ENCODE measurements at places on chromosomes 3 and 15. TPM values are rescaled to one million over a fixed set of nuclear protein-coding genes. Genes with fewer than 3 reads are reported as not detected.

Gene GYG1
- total RNA-seq: 9.9 TPM

Gene NECTIN3
- total RNA-seq: 12.8 TPM

Gene SLC9C1
- total RNA-seq: not detected

Gene MYLK
- 8.7 TPM for total RNA-seq

Gene COL8A1
- 3.8 TPM for total RNA-seq

Gene FANCD2OS
- not detected for total RNA-seq

Gene SOX14
- total RNA-seq: not detected

GRCh38 chr3:193174140-193174539 lies 66.9 kb upstream of the PLAAT1 start:
- no peak for DNase-seq

GRCh38 chr3:195207731-195208130 lies 63.2 kb downstream of the XXYLT1 start:
- DNase-seq: no peak

DNA sequence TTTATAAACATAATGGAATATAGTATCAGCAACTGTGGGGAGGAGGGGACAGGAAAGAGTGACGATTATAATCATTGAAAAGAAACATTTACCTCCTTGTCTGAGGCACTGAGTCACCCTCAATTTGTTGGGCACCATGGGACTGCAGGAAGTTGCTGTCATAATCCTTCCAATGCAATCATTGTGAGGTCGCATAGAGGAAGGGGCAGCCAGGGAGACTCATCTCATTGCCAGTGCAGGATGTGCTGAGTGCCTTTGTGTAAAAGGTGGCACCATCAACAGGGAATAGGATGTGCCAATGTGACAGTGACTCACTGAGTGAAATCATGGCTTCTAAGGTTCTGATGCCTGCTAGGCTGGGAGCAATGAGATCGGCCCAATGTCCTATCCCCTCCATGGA lies 300.4 kb upstream of the ADAMTS9 start:
- DNase-seq: no peak

DNA sequence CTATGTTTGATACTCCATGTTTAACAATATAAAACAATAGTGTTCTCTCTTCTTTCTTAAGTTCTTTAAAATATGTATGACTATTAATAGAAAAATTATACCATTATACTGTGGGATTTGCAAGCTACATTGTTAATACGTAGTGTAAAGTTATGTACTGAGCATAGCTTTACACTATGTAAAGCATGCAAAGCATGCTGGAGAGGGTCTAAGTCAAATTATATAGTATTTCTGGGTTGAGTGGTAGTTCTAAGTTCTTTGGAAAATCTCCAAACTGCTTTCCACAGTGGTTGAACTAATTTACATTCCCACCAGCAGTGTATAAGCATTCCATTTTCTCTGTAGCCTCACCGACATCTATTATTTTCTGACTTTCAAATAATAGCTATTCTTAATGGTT lies 253.0 kb downstream of the RAP2B start:
- no peak for DNase-seq

DNA sequence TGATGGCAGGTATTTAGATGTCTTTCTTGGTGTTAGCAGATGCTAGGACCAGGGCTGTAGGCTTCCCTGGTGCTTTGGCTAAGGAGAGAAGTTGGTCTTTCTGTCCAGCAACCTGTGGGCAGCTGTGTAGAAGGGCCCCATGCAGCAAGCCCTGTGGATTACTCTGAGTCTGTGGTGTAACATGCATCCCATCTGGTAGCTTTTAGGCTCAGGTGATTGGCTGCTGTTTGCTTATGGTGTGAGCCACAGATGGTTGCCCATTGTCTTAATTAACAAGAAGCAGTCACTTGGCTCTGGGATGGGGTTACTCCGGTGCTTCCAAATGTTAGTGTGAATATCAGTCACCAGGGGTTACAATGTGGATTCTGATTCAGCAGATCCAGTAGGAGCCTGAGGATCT lies 368.6 kb upstream of the C2CD4B start:
- DNase-seq: no peak

GRCh38 chr3:48407542-48408099 lies 22.3 kb downstream of the PLXNB1 start:
- no peak for DNase-seq

DNA sequence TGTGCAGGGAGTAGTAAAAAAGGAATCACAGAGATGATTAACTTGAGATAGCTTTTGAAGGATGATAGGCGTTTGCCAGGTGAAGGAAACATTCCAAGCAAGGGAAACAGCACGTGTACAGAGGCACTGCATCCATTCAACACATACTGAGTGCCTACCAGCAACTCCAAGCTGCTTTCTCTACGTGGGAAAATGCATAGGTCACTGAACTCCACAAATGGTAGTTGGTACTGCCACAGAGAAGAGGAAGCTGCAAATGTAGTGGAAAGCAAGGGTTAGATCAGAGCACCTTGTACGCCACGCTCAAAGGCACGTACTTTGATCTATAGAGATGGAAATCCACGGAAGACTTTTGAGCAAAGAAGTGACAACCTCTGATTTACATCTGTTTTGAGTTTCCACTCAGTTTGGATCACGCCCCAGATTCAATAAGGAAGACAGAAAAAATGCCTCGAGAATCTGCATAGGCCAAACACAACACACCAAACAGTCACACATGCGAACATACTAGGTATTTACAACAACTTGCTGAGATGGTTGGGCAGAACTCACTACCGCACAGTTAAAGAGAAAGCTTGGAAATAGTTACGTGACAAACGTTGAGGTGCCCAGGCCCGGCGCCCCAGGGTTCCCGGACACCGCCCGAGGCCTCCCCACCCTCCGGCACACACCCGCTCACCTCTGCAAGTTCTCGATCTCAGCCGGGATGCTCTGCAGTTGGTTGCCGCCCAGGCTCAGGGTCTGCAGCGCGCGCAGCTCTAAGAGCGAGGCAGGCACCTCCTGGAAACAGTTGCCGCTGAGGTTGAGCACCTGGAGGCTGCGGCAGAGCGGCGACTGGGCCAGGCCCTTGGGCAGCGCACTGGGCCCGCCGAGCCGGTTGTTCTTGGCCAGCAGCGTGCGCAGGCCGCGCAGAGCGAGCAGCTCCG lies 826 bp downstream of the LRRC58 start:
- DNase-seq: peak; percentile 32

GRCh38 chr15:25930931-25931330 lies 67.8 kb upstream of the ATP10A start:
- DNase-seq: no peak

GRCh38 chr3:101803173-101803782 lies 24.3 kb downstream of the NXPE3 start:
- peak; percentile 85 for DNase-seq

- peak; percentile 62 for DNase-seq
Observed at GRCh38 chr3:194450341-194450740, 36.5 kb downstream of the ATP13A3 start.

GRCh38 chr15:99467853-99468464 lies 97.8 kb upstream of the MEF2A start:
- DNase-seq: peak; percentile 12

GRCh38 chr3:170651260-170651845 lies 65.5 kb upstream of the SLC7A14 start:
- peak; percentile 10 for DNase-seq

DNA sequence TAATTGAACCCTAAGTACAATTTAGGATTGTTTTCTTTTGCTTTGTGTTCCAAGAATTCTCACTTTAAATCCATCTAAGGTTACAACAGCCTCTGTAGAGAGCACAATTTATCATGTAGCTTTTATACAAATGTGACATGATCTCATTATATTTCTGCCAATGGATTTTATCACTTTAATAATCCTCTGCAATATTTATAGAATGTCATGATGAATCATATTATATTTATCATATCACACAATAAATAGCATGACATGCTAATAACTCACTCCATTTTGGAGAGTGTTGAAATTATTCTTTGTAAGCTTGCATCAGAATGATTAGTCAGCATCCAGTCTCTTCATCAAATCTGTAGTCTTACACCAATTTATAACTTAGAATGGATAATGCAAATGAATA lies 280.6 kb upstream of the ZNF717 start:
- peak; percentile 76 for DNase-seq

DNA sequence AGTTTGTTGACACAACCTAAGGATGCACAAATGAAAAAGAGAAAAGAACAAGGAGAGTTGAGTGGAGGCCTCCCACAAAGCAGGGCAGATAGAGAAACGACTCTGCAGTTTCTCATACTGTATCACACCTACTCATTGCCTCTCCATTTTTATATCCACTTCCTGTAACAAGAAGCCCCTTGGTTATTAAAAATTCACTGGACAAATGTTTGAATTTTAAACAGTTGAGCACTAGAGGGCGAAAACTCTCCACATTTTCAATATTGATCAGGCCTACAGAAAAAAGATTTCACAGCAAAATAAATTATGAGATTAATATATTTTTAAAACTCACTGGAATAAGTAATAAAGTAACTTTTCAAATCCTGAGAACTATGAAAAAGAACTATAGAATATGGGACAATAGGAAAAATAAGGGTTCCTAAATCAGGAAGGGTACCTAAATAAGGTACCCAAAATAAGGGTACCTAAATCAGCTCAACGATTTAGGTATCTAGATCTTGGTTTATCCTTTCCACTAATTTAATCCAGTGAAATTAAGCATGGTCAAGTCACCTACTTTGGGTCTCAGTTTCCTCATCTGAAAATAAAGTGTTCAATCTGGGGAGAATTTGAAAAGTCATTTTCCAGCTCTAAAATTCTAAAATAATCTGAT lies 47.0 kb upstream of the PPIB start:
- DNase-seq: peak; percentile 68

GRCh38 chr3:154776549-154777225 lies 303.4 kb upstream of the MME start:
- no peak for DNase-seq
